ENCODE measurements at places on chromosomes 12 and 14.

DNA sequence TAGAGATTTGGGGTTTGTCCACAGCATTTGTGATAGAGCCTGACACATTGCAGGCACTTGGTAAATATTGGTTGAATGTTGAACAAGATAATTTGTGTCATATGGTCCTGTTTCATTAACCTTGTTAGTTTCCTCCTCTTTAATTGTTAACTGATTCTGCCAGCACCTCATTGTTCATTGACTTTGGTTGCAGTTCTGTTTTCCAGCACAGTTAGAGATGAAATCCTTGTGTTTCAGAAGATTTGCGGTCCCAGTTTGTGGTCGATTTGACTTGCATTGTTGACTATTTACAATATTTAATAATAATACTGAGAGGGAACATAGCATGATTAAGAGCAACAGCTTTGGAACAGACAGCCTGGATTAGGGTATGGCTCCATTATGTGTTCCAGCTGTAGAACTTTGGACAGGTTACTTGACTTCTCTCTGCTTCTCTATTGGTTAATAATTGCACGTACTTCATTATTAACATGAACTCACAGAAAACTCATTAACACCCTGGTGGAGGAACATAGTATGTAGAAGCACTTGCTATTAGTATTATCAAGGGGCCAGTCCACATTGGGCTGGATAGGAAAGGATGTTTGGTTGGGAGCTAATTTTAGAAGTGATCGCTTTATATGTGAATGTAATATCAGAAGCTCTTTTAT, 8.7 kb downstream of the DRAM1 start:
- DNase-seq = no peak

DNA sequence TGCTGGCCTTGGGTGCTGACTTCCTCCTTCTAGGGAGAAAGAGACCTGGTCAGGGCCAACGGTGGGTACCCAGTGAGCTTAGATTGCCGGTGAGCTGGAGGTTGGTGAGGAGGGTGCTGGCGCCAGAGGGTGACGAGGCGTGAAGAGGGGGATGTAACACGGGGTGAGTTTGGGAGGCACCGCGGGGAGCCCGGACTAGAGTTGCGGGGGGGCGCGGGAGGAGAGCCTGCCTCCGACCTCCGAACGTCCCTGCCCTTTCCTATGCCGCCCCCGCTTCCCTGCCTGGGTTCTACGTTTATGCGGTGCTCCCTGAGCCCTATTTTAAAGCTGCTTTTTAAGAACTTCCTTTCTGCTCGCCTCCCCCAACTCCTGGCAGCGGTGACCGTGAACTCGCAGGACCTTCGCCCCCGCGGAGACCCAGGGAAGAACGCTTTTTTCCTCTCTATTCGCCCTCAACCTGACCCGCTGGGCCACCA, 18.6 kb downstream of the OR6S1 start:
- no peak for DNase-seq

DNA sequence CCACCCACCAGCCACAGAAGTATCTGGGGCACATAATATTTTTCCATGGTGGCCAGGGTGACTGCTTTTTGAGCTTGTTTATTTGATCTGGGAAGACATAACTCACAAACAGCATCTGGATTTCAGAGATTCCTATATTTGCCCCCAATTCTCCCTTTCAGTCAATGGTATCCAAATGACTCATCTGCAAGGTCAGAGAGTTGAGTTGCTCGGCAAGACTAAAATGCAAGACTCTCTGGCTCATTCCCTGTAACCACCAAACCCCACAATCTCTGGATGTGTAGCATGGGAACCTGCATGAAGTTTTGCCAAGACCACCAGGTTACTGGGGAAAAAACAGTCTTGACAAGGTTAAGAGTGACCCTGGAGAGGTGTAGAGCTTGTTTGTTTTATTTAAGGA, 174.9 kb upstream of the FAR2 start:
- peak; percentile 73 for DNase-seq

- DNase-seq = no peak
Measured at GRCh38 chr14:67965696-67966095, 146.1 kb downstream of the RAD51B start.

DNA sequence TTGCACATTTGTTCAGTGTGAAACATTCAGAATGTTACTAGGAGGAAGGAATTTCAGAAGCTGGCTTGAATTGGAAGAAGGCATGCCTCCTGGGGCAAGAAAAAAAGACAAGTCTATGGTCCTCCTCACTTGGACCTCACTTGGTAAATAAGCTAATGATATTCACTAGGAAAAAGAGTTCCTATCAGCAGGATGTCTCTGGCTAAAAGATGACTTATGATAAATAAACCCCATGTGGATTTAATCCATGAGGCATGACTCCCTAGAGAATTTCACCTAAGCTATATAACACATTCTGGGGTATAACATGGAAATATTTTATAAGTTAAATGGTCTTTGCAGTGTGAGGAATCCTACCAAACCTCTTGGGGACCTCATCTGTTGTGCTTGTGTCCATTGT, 199.9 kb downstream of the LRIG3 start:
- no peak for DNase-seq

GRCh38 chr14:33914676-33915516, 36.0 kb downstream of the EGLN3 start:
- DNase-seq = peak; percentile 87

- DNase-seq = no peak
Measured at GRCh38 chr14:101332281-101332680, 229.0 kb upstream of the DIO3 start.

DNA sequence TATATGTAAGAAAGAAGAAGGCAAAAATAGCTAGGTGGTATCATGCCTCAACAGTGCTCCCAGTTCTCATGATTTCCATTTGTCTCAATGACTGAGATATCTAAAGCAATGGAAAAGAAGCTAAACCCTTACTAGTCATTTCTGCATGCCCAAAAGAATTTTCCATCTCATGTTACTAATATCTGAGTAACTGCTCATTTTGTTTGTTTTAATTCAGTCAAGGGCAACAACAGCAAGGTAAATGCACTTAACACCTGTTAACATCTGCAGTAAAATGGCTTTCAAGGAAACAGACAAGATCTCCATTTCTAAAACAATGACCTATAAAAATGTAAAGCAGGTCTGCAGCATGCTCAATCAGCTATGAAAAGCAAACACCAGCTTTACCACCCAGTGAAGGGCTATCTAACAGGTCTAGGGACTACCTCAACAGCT, 19.4 kb upstream of the SELPLG start:
- no peak for DNase-seq

DNA sequence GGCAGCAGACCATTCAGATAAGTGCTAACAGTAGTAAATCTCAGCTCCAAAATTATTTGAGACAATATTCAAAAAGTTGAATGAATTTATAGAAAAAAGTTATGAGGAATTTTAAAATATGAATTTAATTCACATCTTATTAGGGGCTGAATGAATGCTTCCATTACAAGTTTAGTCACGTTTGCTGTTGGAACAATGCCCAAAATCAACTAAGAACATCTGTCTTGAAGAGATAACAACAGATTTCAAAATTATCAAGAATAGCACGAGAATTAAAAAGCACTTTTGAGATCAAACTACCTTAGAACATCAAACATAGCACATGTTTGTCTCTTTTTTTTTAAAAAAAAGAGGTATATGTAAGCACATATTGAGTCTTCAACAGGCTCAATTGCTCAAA, 115.4 kb upstream of the PPFIA2 start:
- DNase-seq = no peak

GRCh38 chr12:92404259-92404894, 258.7 kb upstream of the BTG1 start:
- no peak for DNase-seq

- DNase-seq = peak; percentile 99
Measured at GRCh38 chr12:19967431-19967830, 400.9 kb upstream of the PDE3A start.

GRCh38 chr12:119014368-119014767, 33.0 kb downstream of the SRRM4 start:
- DNase-seq = no peak

- no peak for DNase-seq
Measured at GRCh38 chr14:51041108-51041531, 53.8 kb downstream of the TRIM9 start.

GRCh38 chr12:52007158-52007921, 594 bp downstream of the TAMALIN start:
- DNase-seq = peak; percentile 31

- peak; percentile 43 for DNase-seq
Measured at GRCh38 chr12:124740691-124741137, 123.0 kb downstream of the SCARB1 start.

Data from choroid plexus epithelial cell (primary cell).